ENCODE measurements at places on chromosomes 7 and 10.

GRCh38 chr7:122886357-122887081 lies at the start of gene CADPS2:
TSS of gene CADPS2 (minus strand) at chr7:122886460. CDS start at chr7:122886337, 123 bp downstream.
- peak; percentile 85 for DNase-seq

- DNase-seq = no peak
Observed at GRCh38 chr7:68423356-68423755, 1174.9 kb upstream of the AUTS2 start.

- no peak for DNase-seq
Observed at GRCh38 chr10:100868382-100868781, 44.4 kb upstream of the SLF2 start.

GRCh38 chr7:69173846-69174245 lies 424.4 kb upstream of the AUTS2 start:
- DNase-seq = no peak

DNA sequence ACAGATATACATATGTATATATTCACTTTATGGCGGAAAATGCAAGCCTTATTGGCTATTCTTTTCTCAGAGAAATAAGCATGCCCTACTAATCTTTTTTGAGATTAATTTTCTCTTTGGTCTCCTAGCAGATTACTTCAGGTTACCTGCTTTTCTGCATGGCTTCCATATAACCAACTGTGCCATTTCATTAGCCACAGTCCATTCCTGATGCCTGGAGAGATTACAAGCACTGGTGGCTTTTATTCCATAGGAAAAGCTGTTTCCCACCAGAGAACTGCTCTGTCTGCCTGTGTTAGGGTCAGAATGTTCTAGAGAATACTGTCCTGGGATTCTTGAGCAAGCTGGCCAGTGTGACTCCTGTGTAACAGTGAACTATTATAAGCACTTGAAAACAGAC lies 59.8 kb downstream of the LRRN3 start:
- no peak for DNase-seq

- no peak for DNase-seq
Observed at GRCh38 chr10:132420469-132420980, 23.5 kb downstream of the PWWP2B start.

DNA sequence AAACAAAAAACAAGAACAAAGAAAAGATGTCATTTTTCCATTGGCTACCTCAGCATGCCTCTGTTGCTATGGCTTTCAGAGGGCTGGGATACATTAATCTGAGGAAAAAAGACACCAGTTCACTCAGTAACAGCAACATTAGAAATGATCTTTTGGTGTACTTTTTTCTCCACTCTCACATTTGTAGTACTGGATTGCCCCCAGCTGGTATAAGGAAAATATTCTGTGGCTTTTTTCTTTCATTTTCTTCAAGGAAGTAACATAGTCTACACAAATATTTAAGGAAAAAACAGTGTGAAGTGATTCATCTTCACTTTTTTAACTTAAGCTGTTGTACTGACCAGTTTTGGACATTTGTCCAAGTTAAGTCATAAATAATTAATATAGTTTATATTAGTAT lies 482.3 kb downstream of the SORCS1 start:
- no peak for DNase-seq

GRCh38 chr7:17367502-17367901 lies 69.0 kb downstream of the AHR start:
- DNase-seq = no peak

DNA sequence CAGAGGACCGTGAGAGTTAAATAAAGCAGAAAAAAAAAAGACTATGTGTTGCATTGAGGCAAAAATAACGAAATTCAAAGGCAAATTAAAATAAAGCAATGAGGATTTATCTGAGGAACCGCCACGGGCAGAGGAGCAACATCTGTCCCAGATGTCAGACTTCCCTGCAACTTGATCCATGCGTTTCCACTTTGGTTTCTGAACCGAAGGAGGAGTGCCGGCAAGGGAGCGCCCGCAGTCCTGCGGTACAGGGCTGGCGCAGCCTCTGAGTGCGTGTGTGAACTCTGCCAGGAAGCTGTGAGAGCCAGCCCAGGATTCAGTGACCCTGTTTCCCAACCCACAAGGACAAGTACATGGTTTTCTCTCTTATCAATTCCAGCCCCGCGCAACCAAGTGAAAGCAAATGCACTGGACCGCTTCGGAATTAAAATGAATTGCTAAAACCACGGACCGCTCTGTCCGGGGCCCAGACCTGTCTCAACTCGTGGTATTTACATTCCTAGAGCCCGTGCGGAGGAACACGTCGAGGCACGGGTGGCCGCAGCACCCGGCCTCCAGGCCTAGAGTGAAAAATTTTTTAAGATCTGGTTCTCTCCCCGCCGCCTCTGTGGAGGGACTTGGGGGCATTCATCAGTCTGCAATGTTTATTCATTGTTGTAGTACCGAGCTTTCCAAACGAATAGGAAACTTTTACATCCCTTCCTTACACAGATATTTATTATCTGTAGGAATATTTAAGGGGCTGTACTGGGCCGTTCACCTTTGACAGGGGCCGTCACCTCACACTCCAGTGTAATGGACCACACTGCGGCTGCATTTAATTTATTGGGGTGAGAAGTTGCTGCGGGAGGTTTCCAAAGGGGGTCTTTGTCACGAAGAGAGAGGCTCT lies 291.5 kb upstream of the NFE2L3 start:
- no peak for DNase-seq

DNA sequence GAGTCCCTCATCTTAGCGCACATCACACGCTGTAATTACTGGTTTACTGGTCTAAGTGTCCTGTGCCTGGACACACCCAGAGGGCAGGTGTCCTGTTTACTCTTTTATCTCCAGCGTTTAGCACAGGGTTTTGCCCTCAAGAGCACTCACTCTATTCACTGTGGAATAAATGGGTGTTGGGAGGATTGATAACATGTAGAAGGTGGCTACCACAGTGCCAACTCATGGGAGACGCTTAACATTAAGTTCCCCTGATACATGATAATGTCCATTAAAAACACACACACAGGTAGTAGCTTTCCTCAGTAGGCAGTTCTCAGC lies 96.1 kb upstream of the EFCAB10 start:
- no peak for DNase-seq

DNA sequence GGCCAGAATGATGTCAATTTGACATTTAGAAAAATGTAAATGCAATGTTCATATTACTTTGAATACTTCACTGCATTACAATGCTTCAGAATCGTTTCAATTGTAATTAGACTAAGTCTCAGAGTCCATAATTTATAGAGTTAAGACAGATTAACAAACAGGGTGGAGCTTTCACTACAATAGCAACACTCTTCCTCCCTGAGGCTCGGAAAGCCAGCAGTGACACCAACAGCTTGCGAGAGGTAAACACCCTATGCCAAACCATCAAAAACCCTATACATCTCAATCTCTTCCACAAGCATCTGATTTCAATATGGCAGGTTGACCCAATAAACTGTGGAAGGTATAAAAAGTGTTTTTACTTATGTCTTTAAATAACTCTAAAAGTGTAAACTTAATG lies 72.2 kb downstream of the DOCK4 start:
- DNase-seq = no peak

GRCh38 chr10:91214911-91215310 lies 5.6 kb upstream of the PCGF5 start:
- DNase-seq = no peak

GRCh38 chr7:38753347-38753746 lies 122.2 kb upstream of the AMPH start:
- DNase-seq = no peak

GRCh38 chr10:73937333-73938043 lies 26.6 kb downstream of the PLAU start:
- DNase-seq = no peak

DNA sequence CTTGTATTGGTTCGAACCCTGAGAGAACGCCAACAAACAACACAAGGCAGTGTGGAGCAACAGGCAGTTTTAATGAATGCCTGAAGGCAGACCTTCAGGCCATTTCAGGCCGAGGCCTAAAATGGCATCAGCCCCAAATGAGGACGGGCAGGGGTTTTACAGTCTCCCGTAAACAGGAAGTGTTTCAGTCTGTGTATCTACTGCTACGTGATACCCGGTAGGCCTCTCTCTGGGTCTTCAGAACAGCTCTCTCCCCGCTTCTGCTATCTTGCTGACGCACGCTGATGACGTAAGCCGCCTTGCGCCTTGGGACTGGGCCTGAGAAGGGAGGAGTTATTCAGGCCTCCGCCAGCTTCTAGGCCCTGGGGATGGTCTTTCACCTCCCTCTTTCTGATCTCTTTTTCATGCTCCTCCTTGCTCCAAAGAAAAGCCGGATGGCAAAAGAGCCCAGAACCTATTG lies 67.7 kb downstream of the ST8SIA6 start:
- no peak for DNase-seq

DNA sequence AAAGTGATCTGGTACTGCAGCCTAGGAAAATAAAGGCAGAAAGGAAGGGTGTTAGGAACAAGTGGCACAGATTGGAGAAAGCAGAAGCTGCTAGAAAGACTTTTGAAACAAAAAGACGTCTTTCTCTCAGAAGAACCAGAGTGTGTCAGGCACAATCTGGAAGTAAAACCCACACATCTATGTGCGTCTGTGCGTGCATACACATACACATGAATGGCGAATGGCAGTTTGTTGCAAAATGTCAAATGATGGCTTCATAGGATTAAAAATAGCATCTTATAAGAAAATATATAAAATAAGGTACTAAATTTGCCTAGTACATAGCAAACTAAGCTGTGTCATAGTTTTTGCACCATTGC lies 246.3 kb downstream of the CDK14 start:
- no peak for DNase-seq

GRCh38 chr10:44635176-44635575 lies 250.3 kb upstream of the CXCL12 start:
- DNase-seq = no peak

DNA sequence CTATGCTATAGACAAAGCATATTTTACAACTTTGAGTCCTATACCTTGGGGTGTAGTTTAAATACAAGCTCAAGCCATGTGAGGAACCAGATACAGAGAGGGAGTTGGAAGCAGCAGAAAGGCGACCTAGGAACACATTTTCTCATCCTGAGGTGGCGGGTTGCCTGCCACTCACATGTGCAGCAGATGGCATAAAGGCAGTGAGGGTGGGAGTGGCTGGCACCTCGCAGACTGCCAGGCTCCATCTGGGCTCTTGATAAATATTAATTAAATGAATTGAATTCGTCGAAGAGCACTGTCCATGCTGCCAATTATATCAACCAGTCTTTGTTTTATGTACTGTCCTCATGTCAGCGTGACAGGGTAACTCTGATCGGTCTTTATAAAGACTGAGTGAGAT lies 79.0 kb upstream of the SEMA3C start:
- DNase-seq = no peak

DNA sequence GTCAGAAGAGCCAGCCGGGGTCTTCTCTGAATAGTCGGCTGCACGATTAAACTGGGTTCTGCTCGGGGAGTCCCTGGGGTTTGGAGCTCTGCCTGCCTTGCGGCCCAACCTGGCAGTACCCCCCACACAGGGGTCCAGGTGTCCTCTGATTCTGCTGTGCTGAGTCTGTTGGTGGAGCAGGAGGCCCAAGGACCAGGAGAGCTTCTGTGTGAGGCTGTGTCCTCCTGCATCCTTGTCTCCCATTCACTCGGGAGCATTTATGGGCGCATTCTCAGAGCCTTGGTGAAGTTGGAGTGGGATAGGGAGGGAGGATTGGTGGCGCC lies 14.2 kb downstream of the INPP5A start:
- no peak for DNase-seq

DNA sequence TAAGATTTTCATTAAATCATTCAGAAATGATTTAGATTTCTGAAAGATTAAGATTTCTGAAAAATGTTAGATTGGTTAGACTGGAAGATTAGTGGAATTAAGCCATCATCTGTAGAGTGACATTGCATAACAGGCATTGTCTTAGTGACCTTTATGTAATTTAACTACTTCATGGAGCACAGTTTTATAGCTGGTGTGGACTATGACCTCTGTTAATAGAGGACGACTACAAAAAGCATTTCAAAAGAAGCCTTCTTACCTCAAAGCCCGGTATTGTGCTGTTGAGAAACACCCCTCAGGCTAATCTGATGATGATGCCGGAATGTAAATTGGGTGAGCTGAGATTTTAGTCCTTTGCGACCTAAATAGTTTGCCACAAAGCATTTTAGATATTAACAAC lies 55.6 kb downstream of the GALNT11 start:
- DNase-seq = no peak

DNA sequence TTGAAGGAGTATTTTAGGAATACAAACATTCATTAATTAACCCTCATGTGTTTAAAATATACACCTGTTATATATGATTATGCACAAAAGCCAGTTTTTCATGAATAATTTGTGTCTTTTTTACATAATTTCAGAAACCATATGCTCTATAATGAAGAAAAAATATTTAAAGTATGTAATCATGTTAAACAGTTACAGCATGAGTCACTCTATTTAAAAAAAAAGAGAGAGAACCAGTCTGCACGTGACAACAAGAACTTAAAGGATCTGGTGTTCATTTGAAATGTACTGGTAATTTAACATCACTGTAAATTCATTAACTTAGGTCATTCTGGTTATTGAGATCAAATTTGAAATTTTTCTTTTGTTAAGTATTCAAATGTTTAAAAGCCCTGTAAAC lies 228.5 kb downstream of the CACNB2 start:
- no peak for DNase-seq

DNA sequence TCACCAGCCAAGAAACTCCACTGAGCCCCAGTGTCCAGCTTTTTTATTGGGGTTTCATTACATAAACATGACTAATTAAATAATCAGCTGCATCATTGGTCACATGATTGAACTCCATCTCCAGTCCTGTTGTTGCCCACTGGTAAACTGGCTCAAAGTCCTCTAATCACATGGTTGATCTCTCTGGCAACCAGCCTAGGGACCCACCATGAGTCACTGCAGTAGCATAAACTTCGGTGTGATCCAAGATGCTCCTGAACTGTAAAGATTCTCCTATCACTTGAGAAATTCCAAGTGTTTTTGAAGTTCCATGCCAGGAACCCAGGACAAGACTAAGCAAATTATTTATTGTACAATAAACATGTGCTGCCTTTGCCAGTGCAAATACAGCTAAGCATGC lies 130.4 kb upstream of the AUTS2 start:
- no peak for DNase-seq

DNA sequence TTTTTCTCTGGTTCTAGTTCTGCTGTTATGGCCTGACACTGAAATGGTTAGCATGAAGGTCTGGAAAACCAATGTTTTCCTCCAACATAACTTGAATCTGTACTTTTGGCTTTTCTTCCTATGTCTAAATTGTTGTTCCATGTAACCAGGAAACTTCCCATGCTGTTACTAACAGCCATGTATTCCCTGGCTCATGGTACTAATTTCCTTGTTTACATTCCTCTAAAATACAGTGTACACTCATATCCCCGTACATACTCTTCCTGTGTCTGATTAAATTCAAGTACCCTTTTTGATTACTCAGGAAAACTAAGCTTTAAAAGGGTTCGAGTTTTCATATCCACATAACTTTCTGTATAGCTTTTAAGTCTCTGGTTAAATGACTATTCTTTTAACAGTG lies 12.3 kb upstream of the ACSM6 start:
- DNase-seq = no peak

GRCh38 chr7:57403601-57404342 lies 46.2 kb upstream of the ZNF716 start:
- DNase-seq = no peak

- DNase-seq = no peak
Observed at GRCh38 chr10:100775386-100775785, 30.0 kb downstream of the PAX2 start.

Data from frontal cortex (tissue), 4 donors.